PC-3 (cell line): ENCODE measurements at places on chromosomes 1 and 21. TPM values are rescaled to one million over a fixed set of nuclear protein-coding genes. Genes with fewer than 3 reads are reported as not detected.

ZNHIT6 gene
- 18.3 and 21.1 TPM in 2 replicates for total RNA-seq

ADAMTS1 gene
- 12.9 and 25.1 TPM in 2 replicates for total RNA-seq

CAMTA1 gene
- 40.8 and 42.5 TPM in 2 replicates for total RNA-seq

DNA sequence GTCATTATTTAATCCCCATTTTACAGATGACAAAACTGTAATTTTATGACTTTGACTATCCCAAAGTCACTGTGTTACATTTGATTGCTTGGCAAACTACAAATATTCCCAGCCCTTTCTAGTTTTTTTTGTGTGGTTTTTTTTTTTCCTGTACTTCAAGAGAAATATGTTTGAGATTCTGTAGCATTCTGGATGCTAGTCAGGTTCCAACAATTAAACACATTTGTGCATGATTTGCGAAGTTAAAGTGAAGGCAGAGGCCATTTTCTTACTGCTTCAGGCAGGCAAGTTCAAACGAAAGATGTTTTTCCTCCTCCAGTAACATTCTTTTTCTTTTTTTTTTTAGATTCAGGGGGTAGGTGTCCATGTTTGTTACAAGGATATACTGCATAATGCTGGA, 107.9 kb upstream of the SERTAD4 start:
- H3K4me1 ChIP-seq, result peaks cover 13% of the 10 kb centered on the region
- no peak overlapping the region for H3K4me3 ChIP-seq
- no peaks in the 10 kb centered on the region for H3K27me3 ChIP-seq

DNA sequence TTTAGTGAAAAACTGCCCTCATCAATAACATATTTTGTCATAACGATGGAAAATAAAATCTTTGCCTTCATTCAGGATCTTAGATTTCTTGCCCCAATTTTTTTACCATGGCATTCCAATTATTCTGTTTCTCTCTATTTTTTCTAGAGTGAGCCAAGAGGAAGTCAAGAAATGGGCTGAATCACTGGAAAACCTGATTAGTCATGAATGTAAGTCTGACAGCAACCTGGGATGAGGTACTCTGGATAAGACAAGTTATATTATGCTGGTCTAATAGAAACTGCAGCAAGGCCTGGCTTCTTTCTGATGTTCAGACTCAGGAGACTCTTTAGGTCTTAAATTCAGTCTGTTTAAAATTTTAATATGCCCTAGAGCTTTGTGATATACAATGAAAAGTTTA, 3.5 kb downstream of the RGS4 start:
- H3K27ac ChIP-seq, result peak overlapping the region; percentile 79
- H3K4me1 ChIP-seq, result peaks cover 30% of the 10 kb centered on the region
- no peak overlapping the region for H3K4me3 ChIP-seq
- no peaks in the 10 kb centered on the region for H3K36me3 ChIP-seq

GRCh38 chr1:159282118-159282517, 20.0 kb upstream of the FCER1A start:
- H3K4me3 ChIP-seq, result no peak overlapping the region
- H3K27me3 ChIP-seq, result peaks cover 76% of the 10 kb centered on the region
- H3K4me1 ChIP-seq, result no peaks in the 10 kb centered on the region
- no peaks in the 10 kb centered on the region for H3K36me3 ChIP-seq
- DNase-seq, result peak; percentile 31

- no peak overlapping the region for H3K27ac ChIP-seq
- H3K27me3 ChIP-seq, result peaks cover 22% of the 10 kb centered on the region
- no peaks in the 10 kb centered on the region for H3K36me3 ChIP-seq
- no peak overlapping the region for H3K4me3 ChIP-seq
Observed at GRCh38 chr1:18300376-18300775, 180.4 kb upstream of the KLHDC7A start.

- no peaks in the 10 kb centered on the region for H3K27me3 ChIP-seq
- peak; percentile 57 for DNase-seq
- peaks cover 40% of the 10 kb centered on the region for H3K4me1 ChIP-seq
Observed at GRCh38 chr1:184755226-184756065, 788 bp upstream of the EDEM3 start.

DNA sequence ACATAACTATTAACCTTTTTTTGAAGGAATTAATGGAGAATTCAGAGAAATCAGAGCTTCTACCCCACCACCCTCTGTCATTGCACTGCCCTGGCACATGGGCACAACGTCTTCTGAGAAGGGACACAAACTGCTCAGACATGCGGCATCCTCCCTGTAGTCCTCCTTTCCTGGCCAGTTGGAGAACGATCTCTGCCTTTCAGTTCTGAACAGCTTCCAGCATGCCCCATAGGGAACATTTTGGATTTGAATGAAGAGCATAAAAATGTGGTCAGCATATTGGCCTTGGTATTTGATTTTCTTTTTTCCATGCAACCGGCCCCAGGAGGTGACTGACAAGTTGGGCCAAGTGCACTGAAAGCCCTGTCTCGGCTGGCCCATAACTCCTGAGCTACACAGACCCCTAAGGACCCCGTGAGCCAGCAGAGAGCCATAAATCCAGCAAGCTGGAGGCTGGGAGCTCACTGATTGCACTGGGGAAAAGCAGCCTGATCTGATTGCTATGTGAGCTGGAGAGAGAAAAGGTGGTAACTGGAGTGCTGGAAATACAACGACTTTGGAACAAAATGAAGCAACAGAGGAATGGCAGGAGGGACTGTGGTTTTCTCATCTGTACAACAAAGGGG, 10.9 kb upstream of the BLACAT1 start:
- DNase-seq, result no peak
- H3K4me1 ChIP-seq, result no peaks in the 10 kb centered on the region
- no peak overlapping the region for H3K27ac ChIP-seq
- H3K36me3 ChIP-seq, result no peaks in the 10 kb centered on the region

- H3K27ac ChIP-seq, result no peak overlapping the region
- H3K4me1 ChIP-seq, result peaks cover 5% of the 10 kb centered on the region; the same call in 1 of the 2 replicates
- no peaks in the 10 kb centered on the region for H3K27me3 ChIP-seq
Observed at GRCh38 chr1:14608308-14608707, 9.8 kb downstream of the KAZN start.

GRCh38 chr1:166999075-166999474, 10.0 kb downstream of the MAEL start:
- H3K27me3 ChIP-seq, result peaks cover 76% of the 10 kb centered on the region
- H3K27ac ChIP-seq, result no peak overlapping the region
- no peaks in the 10 kb centered on the region for H3K4me1 ChIP-seq

DNA sequence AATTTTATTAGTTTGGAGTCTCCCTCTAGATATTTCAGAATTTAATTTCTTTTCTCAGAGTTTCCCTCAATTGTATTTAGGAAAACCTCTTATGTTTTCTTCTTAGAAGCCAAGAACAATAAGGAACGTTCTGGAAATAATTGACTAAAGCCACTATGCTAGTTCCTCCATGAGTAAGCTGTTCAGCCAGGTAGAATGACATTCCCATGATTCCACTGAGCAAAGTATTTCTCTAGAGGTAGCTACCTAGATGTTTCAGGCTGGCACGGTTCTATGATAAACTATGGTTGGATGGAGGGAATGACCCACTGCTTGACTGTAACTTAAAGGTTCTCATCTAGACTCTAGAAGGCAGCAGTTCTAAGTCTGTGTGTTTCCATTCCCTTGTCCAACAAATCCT, 62.4 kb downstream of the CLDN17 start:
- H3K27ac ChIP-seq, result no peak overlapping the region
- no peak overlapping the region for H3K4me3 ChIP-seq
- H3K27me3 ChIP-seq, result peaks cover 50% of the 10 kb centered on the region
- H3K4me1 ChIP-seq, result no peaks in the 10 kb centered on the region

DNA sequence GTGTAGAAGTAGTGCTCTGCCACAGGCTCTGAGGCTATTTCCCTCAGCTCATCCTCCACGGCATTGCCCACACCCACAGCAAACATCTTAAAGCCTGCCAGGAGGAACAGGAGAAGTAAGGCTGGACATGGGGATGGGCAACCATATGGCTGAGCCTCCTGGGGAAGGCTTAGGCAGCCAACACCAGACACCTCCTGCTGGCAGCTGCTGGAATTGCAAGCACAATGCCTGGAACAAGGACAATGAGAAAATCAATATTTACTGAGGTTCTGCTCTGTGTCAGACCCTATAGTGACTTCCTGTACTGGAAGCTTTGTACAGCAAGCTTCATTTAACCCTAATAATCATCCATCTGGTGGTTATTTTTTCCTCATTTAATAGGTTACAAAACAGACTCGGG, 8.2 kb downstream of the MATN1 start:
- H3K4me1 ChIP-seq, result peaks cover 10% of the 10 kb centered on the region
- H3K36me3 ChIP-seq, result no peaks in the 10 kb centered on the region
- peak; percentile 44 for DNase-seq
- peaks cover 5% of the 10 kb centered on the region; the same call in 1 of the 2 replicates for H3K27me3 ChIP-seq
- H3K27ac ChIP-seq, result no peak overlapping the region

DNA sequence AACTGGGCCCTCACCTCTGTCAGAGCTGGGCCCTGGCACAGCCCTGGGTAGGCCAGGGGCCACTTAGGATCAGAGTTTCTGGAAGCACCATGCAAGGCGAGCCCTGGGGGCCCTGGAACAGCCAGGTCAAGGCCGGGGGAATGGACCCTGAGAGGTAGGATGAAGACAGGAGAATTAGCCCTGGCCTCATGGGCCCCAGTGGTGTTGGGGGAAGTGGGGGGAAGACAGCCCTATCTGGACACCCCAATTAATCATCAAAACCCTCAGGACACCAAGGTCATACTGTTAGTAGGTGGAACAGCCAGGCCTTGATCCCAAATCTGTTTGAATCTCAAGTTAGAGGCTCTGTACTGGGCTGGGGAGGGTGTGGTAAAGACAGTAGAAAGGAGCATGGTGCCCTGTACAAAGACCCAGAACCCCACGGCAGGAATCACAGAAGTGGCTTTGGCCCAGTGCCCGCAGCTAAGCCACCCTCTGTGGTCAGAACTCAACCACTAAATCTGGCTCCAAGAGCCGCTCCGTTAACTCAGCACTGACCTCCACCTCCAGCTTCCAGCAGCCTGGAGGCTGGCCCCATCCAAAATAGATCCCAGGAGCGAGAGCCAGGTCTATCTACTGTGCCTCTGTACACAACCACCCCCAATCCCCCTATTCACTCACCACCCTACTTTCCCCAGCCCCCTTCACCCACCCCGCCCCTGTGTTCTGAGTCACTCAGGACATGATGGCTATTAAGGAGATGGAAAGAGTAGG, 14.0 kb upstream of the TRIM63 start:
- H3K36me3 ChIP-seq, result no peaks in the 10 kb centered on the region
- no peaks in the 10 kb centered on the region for H3K27me3 ChIP-seq
- DNase-seq, result no peak
- no peak overlapping the region for H3K27ac ChIP-seq
- no peak overlapping the region for H3K4me3 ChIP-seq

GRCh38 chr21:36430841-36431240, 45.6 kb downstream of the CHAF1B start:
- peaks cover 30% of the 10 kb centered on the region for H3K4me1 ChIP-seq
- H3K4me3 ChIP-seq, result peak overlapping the region; percentile 69
- no peaks in the 10 kb centered on the region for H3K36me3 ChIP-seq

DNA sequence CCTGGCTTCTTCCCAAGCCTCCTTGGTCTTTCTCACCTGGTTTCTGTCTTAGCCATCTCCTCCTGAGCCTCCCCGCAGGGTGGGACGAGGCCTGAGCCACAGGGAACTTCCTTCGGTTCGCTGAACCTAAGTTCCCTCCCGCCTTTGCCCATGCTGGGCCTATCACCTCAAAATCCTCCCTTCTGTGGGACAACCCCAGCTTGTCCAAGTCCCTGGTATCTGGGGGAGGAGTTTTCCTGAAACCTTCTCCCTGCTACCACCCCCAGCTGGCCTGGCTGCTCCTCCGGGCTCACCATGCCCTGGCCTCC, 27.7 kb upstream of the VPS13D start:
- H3K27me3 ChIP-seq, result no peaks in the 10 kb centered on the region
- H3K4me3 ChIP-seq, result no peak overlapping the region
- H3K27ac ChIP-seq, result no peak overlapping the region
- H3K4me1 ChIP-seq, result no peaks in the 10 kb centered on the region

DNA sequence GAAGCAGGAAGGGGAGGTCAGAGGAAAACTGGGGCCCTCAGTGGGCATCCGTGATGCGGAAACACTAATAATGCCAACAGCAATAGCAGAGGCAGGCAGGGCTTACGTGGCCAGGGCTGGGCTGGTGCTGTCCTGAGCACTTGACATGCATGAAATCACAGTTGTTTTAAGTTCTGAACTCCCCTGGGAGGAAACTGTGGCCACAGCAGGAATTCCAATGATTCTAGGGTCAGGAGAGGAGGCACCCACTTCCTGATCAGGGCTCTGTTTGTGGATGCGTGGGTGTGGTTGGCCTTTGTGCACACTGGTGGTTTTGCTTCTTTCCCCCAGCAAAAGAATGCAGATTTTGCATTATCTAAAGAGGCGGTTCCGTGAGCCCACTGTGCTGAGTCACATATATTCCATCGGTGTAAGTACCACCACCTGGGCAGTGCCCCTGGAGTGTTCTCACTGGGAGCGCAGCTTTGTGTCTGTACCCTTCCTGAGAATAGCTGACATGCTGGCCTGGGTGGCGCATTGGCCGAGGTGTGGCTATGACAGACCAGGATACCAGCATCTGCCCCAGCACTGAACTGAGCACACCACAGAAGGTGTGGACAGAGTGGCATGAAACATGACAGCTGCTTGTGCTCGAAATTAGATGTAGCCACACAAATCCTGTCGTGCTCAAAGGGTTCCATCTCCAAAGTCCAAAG, 71.0 kb downstream of the PDE9A start:
- peak overlapping the region; percentile 85 for H3K27ac ChIP-seq
- H3K27me3 ChIP-seq, result no peaks in the 10 kb centered on the region
- H3K4me1 ChIP-seq, result peaks cover 37% of the 10 kb centered on the region
- H3K36me3 ChIP-seq, result no peaks in the 10 kb centered on the region
- H3K4me3 ChIP-seq, result no peak overlapping the region
